ENCODE measurements at places on chromosomes 13 and 19.
A peak's percentile ranks its signal among the peaks of the same experiment; 100 is the strongest.

DNA sequence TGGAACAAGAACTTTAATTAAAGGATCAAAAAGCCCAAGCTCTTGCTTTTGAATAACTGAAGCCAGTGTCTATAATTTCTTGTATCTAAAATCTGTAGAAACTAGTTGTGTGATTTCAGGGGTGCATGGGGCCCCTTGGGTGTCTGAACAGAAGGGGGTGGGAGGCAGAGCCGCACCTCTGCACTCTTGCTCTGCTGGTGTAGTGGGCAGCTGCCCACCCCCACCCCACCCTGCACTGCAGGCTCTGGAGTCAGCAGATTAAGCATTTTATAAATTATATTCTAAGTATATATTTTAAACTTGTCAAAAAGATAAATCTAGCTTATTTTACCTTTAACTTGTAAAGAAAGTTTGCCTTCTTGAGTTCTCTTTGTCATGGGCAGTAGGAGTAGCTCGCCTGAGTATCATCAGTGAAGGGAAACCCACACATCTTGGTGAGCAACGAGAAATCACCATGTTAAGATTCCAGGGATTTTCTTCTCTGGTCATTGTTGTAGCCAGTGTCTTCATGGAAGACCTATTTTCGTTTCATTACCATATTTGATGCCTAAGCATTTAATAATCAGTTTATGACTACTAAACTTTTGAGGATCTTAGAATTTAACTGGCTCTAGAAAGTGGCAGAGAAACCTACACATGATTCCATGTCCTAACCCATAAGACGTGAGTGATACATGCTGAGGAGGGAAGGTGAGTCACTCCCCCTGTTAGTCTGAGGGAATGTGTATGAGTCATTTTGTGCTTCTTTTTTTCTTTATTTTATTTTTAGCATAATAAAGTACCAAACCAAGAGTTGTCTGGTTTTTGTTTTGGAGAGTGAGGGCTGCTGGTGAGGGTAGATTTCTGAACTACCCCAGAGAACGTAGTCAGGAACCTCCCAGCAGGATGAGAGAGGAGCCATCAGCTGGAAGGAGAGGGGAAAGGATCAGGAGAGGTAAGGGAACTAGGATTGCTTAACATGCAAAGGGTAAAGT is 7.7 kb downstream of the UBE2L5 start:
- no peak for DNase-seq

DNA sequence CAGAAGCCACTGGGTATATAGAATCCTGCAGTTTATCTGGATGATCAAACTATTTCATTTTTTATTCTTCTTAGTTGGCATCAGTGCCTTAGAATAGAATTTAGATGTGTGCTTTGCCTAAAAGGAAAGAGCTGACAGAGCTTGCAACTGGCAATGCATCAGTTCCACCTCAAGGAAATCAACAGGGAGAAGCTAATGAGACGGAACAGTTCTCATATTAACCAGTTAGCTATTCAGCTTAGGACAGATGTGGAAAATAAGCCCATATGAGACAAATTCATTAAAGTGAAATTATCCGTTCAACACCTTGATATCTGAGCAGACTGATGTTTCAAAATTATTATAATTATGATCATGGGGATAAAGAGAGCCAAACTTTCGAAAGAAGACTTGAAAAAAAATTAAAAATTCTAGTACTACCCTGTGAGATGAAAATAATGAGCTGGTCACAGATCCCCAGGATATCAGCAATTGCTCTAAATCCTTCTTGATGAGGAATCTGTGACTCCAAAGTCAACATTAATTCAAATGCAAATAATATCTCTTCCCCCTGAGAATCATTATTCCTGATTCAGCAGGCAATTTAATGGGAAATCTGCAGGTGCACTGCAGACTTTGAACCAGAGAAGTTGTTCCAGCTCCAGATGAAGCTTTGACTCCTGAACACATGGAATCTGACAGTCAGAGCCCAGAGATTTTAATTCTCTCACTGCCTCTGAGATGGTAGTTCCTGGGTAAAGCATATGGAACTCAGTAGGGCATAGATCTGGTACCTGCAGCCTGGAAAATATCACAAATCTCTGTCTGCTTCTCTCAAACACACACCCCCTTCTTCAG is 486.8 kb downstream of the FOXO1 start:
- no peak for DNase-seq

DNA sequence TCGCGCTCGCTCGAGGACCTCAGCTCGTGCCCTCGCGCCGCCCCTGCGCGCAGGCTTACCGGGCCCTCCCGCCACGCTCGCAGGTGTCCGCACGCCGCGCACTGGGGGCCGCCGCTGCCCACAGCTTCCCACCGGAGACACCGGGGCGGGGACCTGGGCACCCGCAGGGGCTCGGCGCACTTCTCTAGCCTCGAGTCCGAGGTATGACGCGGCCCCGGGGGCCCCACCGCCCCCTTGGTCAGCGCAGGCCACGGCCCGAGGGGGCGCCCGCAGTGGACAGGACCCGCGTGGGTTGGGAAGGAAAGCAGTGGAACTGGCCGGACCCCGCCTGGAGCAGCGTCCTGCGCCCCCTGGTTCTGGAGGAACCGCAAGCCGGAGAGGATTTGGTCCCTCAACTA is 2.1 kb upstream of the GRWD1 start:
- DNase-seq = no peak

GRCh38 chr19:3129112-3129511 is 6.7 kb upstream of the GNA15 start:
- no peak for DNase-seq

DNA sequence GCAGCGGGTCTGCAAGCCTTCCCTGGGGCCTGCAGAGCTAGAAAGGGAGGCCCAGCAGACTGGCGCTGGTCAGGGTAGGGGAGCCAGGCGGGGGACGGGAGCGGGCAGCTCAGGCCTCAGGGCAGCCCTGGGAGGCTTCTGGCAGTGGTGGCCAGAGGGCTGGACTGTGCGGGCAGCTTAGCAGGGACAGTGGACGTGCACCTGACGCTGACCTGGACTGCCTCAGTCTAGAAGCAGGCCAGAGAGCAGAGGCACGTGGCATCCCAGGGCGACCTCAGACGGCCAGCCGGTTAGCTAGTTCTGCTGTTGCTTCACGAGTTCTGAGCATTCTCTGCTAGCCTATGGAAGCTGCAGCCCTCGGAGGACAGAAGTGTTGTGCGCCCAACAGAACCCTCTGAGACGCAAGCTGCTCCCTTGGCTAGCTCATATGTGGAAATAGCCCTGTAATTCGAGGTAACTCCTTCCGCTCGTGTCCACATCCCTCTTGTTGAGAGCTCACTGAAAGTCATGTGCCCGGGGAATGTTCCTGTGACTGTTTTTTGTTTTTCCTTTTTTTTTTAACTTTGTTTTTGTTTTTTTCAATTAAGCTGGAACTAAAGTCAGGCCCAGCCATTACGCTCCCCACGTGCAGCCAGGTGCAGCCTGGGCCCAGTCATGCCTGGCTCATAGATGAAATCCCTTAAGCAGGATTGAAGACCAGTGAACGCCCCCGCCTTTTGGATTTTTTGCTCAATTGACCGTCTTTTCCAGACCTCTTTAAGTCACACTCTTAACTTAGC is 1.9 kb upstream of the FAM174C start:
- no peak for DNase-seq

- no peak for DNase-seq
Observed at GRCh38 chr13:49690133-49690994, 922 bp downstream of the EBPL start.

GRCh38 chr13:44219577-44220548 is 153.8 kb upstream of the SERP2 start:
- DNase-seq = no peak

DNA sequence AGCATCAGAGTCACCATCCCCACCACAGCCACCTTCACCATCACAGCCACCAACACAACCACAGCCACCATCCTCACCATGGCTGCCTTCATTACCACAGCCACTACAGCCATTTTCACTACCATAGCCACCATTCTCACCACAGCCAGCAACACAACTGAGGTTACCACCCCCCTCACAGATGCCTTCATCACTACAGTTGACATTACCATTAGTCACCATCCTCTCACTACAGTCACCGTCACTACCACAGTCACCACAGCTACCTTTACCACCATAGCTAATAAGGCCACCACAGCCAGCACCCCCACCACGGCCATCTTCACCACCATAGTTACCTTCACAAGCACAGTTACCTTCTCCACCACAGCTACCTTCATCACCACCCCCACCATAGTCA is 269.6 kb downstream of the DNAJC15 start:
- no peak for DNase-seq

DNA sequence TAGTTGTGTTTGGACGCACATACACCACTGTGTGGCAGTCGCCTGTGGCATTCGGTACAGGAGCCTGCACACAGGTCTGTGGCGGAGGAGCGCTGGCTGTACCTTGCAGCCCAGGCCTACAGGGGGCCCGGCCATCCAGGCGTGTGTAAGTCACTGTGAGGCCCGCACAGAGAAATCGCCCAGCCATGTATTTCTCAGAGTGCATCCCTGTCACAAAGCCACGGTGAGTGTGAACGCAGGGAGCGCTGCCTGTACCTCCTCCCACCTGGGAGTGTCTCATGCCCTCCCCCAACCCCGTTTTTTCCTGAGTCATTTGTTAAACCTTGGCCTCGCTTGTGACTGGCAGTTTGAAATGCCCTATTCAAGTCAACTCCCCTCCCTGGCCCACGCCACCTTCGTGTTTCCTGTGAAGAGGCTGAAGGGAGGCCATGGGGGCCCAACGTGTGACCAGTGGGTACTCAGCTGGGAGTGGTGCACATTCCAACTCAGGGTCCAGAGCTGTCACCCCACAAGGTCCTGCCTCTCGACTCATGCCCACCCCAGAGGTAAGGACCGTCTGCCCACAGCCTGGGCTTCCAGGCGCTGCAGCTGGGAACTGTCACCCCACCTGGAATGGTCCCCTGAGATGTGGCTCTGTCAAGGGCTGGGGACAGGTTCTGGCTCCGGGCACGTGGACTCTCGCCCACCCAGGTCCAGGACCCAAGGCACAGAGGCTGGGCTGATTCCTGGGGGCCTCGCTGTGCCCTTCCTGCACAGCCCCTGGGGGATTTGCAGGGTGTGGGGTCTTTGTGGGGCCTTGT is 11.6 kb upstream of the RASA3 start:
- DNase-seq = no peak

GRCh38 chr19:42032431-42032830 is 37.6 kb downstream of the GRIK5 start:
- peak; percentile 58 for DNase-seq

DNA sequence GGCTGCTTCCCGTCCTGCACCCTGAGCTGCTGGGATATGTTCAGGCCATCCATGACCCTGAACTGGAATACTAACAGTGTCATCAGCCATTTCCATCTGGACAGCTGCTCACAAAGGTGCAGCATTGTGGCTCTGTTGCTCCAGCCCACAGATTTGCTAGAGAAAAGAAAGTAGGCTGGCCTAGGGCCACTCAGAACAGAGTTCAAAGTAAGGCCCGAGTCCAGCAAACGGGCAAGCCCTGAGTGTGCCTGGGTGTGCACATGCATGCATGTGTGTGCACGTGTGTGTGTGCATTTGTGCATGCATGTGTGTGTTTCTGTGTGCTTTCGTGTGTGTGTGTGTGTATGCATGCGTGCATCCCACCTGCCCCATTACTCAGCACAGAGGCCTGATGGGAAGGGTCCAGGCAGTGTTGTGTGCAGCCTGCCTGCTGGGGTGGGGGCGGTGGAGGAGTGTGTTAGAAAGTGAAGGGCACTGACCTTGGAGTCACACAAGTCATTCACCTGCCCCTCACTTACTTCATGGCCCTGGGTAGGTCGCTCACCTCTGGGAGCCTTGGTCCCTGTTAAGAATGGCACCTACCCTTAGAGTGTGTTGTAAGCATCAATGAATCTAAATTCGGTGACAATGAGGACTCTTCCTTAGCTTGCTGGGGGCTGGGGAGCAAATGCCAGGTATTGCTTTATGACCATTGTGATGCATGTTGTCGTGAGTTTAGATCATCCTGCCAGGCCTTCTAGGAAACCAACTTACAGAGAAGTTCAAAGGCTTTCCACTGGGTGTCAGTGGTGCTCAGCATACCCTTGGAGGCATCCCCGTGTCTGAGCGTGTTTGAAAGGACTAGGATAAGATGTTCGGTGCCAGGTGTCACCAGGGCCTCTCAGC is 53.2 kb downstream of the GPR12 start:
- DNase-seq = peak; percentile 50
